ENCODE measurements at places on chromosomes 3 and 15. TPM values are rescaled to one million over a fixed set of nuclear protein-coding genes. Genes with fewer than 3 reads are reported as not detected.
A peak's percentile ranks its signal among the peaks of the same experiment; 100 is the strongest.

Gene RAB6B
- total RNA-seq, result 2.6 TPM

Gene IL16
- 7.2 TPM for total RNA-seq

Gene CYP1A2
- total RNA-seq, result 0.96 TPM

Gene ROPN1
- 1.4 TPM for total RNA-seq

Gene TJP1
- 63.1 TPM for total RNA-seq

Gene SERPINI2
- 3.1 TPM for total RNA-seq

Gene CP
- total RNA-seq, result 21.7 TPM

Gene UBL7
- total RNA-seq, result 23.8 TPM

Gene FURIN
- 22.9 TPM for total RNA-seq

Gene C3orf62
- 0.72 TPM for total RNA-seq

Gene MASP1
- total RNA-seq, result 7.2 TPM

Gene SPATA12
- total RNA-seq, result 1.9 TPM

Gene TMEM45A
- total RNA-seq, result 178 TPM

Gene SLC22A13
- total RNA-seq, result 0.48 TPM

DNA sequence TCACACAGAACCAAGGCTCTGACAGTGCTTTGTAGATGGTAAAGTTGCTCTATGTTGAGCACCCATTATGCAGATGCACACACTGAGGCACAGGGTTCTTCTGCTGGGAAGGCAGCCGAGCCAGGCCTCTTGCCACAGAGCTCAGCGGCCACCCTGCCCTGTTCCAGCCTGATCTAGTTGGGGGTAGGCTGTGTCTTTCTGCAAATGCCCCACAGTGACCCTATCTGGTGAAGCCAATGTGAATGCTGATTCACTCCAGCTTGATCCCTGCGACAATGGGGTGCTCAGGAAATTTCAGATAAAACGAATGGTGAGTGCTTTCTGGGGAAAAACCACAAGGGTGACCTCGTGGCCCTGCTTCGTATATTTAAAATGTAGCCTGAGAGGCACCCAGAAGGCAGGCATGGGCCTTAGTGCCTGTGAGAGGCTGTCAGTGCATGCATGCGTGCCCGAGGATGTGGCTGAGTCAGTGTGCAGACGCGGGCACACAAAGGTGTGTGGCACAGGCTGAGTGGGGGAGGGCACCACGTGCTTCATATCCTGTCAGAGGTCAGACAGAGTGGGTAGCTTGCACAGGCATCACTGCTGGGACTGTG, 85.7 kb downstream of the ATP2B2 start:
- DNase-seq, result no peak

- no peak for DNase-seq
Measured at GRCh38 chr15:39645976-39646257, 65.0 kb downstream of the THBS1 start.

- DNase-seq, result no peak
Measured at GRCh38 chr3:55180161-55180560, 252.3 kb upstream of the LRTM1 start.

GRCh38 chr3:137987723-137988122, 22.2 kb upstream of the CLDN18 start:
- no peak for DNase-seq

DNA sequence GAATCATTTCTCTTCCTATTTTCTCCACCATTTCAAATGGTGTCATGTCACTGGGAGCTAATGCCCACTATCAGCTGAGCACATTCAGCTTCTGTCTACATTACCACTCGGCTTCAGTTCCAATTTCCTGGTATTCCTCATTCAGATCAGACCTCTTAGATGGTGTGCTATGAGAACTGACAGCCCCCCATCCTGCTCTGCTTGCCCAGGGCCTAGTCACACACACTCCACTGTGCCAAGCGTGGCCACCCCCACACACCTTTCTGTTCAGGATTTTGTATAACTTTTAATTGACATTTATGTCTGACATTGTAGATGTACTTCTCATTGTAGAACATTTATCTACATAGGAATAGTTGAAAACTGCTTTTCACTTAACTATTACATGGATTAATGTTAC, 146.8 kb downstream of the CDIN1 start:
- DNase-seq, result no peak

DNA sequence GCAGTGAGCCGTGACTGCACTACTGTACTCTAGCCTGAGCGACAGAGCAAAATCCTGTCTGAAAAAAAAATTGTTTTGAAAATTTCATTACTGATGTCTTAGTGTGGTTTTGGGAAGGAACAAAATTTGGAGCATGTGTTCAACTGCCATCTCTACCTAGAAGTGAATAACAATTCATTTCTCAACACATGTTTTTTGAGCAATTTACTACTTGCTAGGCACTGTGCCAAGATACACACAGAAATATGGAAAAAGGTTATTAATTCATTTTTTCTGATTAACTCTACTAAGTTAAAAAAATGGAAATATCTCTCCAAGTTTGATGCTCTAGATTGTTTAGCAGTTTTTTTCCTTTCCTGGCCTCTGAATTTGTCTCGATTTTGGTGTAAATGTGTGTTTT, 5.2 kb upstream of the TCF12 start:
- no peak for DNase-seq

GRCh38 chr15:101437618-101438481, 51.7 kb downstream of the PCSK6 start:
- no peak for DNase-seq

DNA sequence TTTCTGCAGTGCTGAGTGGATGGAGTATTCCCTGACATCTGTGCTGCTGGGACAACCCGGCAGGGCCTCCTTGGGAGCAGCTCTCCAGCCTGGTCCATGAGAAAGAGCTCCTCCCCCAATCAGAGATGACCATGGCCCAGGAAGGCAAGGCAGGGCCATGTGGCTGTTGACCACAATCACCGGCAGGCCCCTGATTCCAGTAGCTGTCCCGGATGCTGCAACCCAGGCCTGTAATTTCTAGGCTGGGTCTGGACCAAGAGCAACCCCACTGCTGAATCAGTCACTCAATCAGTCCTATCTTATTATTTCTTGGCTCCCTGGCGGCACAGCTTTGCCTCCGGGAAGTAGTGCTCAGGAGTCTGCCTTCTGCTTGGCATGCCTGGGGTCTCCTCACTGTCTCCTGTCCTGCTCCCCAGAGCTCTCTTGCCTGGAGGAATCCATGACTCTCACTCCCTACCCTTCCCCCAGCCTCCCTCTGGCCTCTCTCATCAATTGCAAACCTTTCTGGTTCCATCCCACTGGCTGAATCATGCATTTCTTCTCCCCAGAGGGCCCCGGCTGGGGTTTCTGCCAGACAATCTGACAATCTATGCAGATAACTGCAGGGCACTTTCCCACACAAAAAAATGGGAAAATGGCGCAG, 32.6 kb upstream of the ITGA11 start:
- peak; percentile 27 for DNase-seq

DNA sequence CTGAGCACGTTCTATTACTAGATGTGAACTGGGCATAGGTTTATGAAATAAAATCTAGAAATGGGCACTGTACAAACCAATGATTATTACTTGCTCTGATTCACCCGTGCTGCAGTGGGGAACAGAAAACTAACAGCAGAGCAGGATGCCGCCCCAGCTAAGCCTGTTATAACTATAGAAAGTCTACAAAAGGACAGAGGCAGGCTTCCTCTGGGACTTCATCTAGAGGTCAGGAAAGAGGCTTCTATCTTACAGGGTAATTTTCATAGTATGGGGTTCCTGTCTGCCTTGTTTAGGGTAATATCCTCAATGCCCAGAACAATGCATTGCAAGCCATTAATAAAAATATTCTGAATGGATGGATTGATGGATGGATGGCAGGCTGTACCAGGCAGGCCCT, 177.0 kb upstream of the TBL1XR1 start:
- no peak for DNase-seq

GRCh38 chr15:33093222-33093621, 101.3 kb downstream of the FMN1 start:
- DNase-seq, result no peak

DNA sequence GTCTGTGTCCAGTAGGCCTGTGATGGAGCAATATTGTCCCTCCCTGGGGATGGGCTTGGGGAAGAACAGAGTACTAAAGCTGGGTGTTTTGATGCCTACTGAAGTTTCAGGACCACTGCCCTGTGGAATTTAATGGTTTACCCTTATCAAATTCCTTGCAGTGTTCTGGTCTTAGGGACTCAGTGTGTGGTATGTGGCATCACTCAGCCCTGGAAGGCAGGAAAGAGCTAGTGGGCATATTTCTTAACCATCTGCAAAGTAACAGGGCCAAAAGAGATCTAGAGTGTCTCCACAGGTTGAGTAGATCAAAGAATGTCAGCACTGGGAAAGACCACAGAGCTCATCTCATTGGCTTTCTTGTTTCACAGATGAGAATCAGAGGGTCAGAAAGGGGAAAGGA, 11.8 kb upstream of the SCN10A start:
- no peak for DNase-seq

- peak; percentile 64 for DNase-seq
Measured at GRCh38 chr3:57646723-57647122, 46.2 kb downstream of the DENND6A start.

DNA sequence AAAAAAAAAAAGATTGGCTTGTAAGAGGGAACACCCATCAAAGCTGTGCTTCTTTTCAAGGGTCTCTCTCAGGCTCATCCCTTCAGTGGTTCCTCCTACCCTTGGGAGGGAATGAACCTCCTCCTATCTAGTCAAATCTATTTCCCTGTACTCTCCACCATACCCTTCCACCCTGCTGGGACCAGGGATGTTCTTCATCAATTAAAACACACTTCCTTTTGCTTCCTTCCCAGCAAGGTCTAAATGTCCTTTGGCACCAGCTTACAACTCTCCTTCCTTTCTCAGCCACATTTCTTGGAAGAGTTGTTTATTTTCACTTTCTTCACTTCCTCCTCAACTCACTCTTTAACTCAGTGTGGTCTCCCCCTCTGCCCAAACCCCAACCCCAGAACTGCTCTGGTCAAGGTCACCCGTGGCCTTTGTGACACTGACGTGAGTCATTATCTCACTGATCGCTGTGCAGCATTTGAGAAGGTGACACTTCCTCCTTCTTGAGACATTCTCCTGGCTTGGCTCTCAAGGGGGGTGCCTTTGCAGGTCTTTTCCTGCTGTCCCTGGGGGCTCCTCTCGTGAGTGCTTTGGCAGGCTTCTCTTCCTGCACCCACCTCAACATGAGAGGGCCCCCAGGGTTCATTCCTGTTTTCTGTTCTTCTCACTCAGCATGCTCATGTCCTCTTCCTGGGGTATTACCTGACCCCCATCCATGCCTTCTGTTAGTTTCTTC, 210.5 kb upstream of the TLE3 start:
- no peak for DNase-seq

DNA sequence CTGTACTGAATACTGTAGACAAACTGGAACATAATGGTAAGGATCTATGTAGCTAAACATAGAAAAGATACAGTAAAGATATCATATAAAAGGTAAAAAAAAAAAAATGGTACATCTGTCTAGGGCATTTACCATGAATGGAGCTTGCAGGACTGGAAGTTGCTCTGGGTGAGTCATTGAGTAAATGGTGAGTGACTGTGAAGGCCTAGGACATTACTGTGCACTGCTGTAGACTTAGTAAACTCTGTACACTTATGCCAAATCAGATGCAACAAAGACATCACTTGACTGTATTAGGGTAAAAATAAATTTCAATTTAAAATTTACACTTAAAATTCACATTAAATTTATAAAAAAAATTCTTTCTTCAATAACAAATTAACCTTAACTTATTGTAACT, 281.3 kb upstream of the LMCD1 start:
- DNase-seq, result no peak

DNA sequence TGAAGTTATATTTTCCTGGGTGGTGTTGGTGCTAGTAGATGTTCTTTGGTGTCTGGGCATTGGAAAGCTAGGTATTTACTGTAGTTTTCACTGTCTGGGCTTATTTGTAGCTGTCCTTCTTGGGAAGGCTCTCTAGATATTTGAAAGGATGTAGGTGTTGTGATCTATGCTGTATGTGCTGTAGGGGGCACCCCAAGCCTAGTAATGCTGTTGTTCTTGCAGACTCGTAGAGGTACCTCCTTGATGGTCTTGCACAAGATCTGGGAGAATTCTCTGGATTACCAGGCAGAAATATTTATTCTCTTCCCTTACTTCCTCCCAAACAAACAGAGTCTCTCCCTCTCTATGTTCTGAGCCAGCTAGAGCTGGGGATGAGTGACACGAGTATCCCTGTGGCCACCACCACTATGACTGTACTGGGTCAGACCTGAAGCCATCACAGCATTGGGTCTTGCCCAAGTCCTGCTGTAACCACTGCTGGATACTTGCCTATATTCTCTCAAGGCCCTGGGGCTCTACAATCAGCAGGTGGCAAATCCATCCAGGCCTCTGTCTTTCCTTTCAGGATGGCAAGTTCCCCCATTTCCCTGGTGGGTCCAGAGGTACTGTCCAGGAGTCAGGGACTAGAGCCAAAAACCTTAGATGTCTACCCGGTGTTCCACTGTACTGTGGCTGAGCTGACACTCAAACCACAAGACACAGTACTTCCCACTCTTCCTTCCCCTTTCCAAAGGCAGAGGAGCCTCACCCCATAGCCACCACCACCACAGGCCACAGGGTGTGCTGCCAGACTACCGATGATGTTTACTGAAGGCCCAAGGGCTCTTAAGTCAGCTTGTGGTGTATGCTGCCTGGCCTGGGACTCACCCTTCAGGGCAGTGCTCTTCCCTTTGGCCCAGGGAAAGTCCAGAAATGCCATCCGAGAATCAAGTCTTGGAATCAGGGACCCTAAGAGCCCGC, 195.2 kb upstream of the DPPA4 start:
- peak; percentile 62 for DNase-seq

- DNase-seq, result no peak
Measured at GRCh38 chr3:162938083-162938482, 1441.5 kb downstream of the OTOL1 start.

GRCh38 chr3:80870476-80871041, 890.9 kb downstream of the GBE1 start:
- no peak for DNase-seq

Data from umbilical cord (tissue), 2 donors.